ENCODE measurements at places on chromosomes 7 and 10.

DNA sequence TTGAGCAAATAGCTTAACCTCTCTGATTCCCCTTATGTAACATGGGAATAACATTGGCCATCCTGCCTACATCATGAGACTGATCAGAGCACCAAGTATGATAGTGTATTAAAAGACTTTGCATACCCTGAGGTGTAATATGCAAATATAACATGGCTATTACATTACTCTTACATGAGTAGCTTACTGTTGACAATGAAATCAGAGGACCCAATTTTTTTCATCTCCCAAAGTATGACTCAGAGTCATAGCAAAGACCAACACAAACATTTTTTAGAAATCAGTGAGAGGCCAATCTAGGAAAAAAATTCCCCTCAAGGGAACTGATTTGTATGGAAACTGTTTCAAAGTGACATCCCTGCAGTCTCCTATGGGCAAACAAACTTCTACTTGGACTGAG is 47.0 kb upstream of the TMEM140 start:
- peak; percentile 2 for DNase-seq

DNA sequence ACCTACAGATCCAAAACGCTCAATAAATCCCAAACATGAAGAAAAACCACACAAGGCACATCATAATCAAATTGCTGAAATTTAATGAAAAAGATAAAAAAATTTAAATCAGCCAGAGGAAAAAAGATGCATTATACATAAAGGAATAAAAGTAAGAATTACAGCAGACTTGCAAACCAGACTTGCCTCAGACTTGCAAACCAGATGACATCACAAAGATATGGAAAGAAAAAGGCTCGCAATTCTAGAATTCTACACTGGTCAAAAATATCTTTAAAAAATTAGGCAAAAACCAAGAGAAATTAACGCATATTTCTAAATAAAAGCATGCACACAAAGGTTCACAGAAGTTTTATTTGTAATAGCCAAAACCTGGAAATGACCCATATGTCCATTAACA is 188.0 kb upstream of the NAMPT start:
- DNase-seq, result no peak

DNA sequence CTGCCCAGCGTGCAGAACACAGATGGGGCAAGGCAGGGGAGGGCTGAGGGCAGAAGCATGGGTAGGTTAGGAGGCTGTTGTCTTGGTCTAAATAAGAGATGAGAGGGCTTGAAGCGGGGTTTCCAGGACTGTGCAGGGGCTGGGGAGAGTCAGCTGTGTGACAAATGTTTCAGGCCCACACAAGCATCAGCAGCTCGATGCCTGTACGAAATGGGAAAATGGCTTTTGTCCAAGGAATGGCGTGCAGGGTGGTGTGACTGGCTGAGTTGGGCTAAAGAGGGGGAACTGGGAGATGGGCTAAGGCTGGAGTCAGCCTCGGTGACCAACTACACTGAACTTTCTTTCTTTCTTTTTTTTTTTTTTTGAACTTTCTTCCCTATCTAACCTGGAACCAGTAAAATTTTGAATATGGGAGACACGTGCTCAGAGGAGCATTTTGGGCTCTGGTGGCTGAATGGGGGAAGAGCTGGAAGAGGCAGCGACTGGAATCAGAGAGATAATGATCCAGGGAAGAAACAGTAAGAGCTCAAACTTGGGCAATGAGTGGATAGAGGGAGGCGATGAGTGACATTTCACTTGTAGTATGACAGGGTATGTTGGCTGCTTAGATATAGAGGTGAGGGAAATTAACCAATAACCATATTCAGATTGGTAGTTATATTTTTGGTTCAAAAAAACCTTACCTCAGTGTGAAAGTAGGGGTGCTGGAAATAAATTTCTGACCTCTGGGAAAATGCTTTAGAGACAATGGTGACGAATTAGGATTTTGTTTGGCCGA is 10.2 kb upstream of the EPHA1 start:
- no peak for DNase-seq

- no peak for DNase-seq
Measured at GRCh38 chr10:90788968-90789367, 68.9 kb downstream of the HTR7 start.

DNA sequence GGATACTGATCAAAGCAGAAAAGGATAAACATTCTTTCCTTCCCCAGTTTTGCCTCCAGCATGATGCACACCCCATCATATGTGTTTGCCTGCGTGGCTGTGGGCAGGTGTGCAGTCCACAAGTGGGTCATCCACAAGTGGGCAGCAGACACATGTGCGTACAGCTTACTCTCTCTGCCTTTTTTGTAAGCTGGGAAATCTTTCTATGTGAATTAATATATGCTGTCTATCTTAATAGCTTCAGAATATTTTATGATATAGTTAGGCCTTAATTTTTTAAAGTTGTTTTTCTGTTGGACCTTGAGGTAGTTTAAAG is 80.1 kb downstream of the INPP5A start:
- DNase-seq, result no peak

DNA sequence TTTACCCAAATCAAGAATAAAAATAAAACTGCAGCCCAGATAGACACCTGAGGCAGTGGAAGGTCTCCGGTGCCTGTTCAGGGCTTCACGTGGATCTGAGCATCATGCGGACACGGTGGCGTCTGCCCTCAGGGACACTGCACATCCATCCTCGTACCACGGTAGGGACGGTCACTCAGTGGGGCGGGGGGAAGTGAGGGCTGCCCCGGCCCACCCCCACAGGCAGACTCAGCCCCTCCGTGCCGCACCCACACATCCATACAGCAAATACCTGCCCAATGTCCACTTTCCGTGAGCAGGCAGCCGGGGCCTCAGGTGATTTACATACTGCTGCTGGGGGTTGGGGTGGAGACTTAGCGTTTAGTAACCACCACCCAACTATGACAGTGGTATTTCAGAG is 207.8 kb downstream of the DIP2C start:
- DNase-seq, result no peak

GRCh38 chr10:230758-231157 is 95.5 kb downstream of the ZMYND11 start:
- DNase-seq, result peak; percentile 13

DNA sequence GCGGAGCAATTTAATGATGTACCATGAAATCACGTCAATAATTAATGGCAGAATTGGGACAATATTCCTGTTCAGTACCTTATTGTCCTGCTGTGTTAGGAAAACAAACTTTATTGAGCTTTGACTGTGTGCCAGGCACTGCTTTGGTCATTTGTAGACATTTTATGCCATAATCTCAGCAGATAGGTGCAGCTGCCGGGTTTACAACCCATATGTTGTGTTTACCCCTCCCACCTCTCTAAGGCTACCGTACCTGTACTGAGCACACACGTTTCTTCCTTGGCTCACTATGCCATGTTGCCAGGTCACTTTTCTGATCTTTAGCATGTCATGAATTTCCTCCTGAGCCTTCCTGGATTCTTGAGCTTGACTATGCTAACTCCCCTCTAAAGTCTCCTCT is 422.2 kb downstream of the PHTF2 start:
- no peak for DNase-seq

GRCh38 chr7:36312915-36313334 is 76.7 kb upstream of the ANLN start:
- no peak for DNase-seq

DNA sequence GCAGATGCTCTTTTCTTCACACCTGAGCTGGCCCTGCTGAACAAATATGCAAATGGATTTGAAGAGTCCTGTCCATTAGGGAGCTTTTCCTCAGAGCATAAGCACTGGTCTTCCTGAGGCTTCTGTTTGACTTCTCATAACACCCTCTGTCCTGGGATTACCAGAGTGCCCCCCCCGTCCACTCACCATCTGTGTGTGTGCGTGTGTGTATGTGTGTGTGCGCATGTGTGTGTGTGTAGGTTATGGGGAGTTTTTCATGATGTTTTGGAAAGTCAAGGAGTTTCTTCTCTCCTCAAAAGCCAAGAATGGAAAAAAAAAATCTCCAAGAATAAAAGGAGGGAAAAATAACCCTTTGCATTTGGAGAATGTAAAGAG is 57.7 kb upstream of the COMTD1 start:
- no peak for DNase-seq

- DNase-seq, result no peak
Measured at GRCh38 chr10:121284936-121285335, 313.3 kb downstream of the FGFR2 start.

- DNase-seq, result no peak
Measured at GRCh38 chr7:100865938-100866728, 1.1 kb upstream of the TRIP6 start.

- no peak for DNase-seq
Measured at GRCh38 chr7:69515495-69516212, 82.6 kb upstream of the AUTS2 start.

DNA sequence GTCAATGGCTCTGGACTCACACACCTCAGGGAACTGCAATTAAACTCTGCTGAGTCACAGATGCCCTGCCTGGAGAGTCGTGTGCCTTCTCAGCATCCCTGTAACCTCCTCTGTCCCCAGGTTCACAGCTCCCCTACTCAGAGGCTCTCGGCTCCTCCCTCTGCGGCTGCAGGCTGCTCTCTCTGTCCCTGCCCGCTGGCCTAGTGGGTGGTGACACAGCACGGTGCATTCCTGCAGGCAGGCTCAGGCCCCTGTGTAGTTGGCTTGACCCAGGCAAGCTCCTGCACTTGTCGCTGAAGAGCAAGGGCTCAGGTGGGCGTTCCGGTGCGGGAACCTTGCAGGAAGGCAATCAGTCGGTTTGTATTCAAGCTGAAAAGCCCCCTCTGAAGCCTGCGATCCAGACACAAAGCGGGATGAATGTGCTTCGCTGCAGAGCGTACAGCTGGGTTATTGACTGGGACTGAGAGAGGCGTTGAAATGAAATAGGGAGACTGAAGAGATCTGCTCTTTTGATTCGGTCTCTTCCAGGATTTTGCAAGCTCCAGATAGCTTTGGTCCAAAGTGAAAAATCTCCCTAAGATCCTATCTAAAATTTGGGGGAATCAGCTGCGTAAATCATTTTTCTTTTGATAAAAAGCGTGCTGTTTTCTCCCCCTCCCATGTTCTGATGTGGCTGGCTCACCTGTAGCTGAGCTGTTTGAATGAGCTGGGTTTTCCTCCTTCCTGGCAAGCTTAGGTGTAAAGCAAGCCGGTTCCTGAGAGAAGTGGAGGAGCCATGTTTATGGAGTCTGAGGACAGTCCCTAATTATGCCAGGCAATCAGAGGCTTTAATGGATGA is 208.7 kb upstream of the PHYHIPL start:
- no peak for DNase-seq

- no peak for DNase-seq
Measured at GRCh38 chr7:118420888-118421287, 196.4 kb downstream of the ANKRD7 start.
